H4 (cell line): ENCODE measurements at places on chromosomes 13 and 19.

GRCh38 chr13:95536632-95537241 lies 15.8 kb upstream of the CLDN10 start:
- peak; percentile 9 for DNase-seq

- DNase-seq, result no peak
Measured at GRCh38 chr19:6063576-6064335, 46.5 kb downstream of the RFX2 start.

- no peak for DNase-seq
Measured at GRCh38 chr13:110637747-110638146, 22.4 kb downstream of the NAXD start.

GRCh38 chr13:29369060-29369743 lies 226.3 kb downstream of the SLC7A1 start:
- peak; percentile 27 for DNase-seq

- DNase-seq, result no peak
Measured at GRCh38 chr19:36685835-36686234, 1.6 kb upstream of the ZNF567 start.

GRCh38 chr19:30267332-30267731 lies 104.9 kb upstream of the ZNF536 start:
- no peak for DNase-seq
